ENCODE measurements at places on chromosomes 7 and 10.

DNA sequence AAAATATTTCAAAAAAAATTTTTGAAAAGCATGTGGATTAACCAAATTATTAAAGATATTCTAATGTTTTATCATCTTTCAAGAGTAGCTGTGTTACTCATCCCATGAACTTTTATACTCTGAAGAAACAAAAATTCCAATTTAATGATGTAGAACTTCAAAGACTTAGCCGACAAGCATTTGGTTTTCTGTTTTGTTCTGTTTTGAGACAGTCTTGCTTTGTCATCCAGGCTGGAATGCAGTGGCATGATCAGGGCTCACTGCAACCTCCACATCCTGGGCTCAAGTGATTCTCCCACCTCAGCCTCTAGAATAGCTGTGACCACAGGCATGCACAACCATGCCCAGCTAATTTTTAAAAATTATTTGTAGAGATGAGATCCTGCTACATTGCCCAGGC, 17.8 kb upstream of the LCOR start:
- peak; percentile 95 for DNase-seq

GRCh38 chr7:27242555-27243339, at the start of gene EVX1:
EVX1 (plus strand) TSS chr7:27242802; CDS start chr7:27243031, 229 bp downstream.
- peak; percentile 17 for DNase-seq

- DNase-seq: no peak
These were observed 20.3 kb downstream of the CRHR2 start for GRCh38 chr7:30661926-30662325.

GRCh38 chr10:80055760-80056159, 22.7 kb upstream of the TMEM254 start:
- DNase-seq: no peak

DNA sequence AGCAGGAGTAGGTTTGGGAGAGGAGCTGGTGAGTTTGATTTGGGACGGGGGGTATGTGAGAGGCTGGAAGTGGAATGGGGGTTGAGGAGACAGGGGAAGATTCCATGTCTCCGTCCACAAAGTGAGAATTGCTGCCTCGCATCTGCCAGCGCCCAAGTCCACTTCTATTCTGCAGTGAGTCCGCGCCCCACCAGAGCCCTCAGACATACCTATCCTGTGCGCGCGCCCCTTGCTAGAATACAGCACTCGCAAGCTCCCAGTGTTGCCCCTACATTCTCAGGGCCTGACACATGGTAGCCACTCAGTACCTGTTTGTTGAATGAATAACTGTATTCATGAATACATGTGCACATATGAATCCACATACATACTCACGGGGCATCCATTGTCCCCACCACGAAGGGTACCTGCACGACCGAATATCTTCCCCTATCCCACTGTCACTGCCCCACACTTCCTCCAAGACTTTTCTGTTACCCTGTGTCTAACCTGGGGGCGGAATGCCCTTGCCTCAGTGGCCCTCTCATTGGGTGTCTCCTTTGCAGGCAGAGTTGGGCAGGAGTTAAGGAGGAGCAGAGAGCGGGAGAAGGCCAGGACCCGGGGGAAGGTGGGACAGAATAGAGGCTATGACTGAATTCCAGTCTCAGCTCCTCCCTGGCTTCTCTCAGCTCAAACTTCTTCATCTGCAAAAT, 19.9 kb downstream of the POLL start:
- DNase-seq: no peak

GRCh38 chr7:82080254-82080927, 310.5 kb upstream of the HGF start:
- no peak for DNase-seq

GRCh38 chr10:70508912-70509756, 30.6 kb downstream of the PALD1 start:
- DNase-seq: no peak

GRCh38 chr7:47087866-47088265, 494.0 kb downstream of the TNS3 start:
- peak; percentile 45 for DNase-seq

DNA sequence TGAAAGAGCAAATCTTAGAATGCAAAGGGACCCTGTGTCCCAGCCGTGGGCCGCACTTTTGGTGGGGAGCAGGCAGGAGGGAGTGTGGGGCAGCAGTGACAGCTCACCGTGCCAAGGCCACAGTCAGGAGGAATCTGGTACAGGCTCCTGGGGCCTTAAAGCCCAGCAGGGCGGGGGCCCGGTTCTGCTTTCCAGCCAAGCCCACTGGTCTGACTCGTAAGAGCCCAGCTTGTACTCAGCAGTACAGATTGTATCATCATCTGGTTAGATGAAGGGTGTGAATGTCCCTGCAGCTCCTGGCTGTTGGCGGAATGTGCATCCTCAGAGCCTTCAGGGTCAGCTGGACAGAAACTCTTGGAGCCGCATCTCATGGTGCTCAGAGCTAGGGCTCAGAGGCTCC, 30.5 kb upstream of the TRIM8 start:
- no peak for DNase-seq

- DNase-seq: peak; percentile 62
These were observed 20.3 kb upstream of the HECTD2 start for GRCh38 chr10:91389636-91390512.

DNA sequence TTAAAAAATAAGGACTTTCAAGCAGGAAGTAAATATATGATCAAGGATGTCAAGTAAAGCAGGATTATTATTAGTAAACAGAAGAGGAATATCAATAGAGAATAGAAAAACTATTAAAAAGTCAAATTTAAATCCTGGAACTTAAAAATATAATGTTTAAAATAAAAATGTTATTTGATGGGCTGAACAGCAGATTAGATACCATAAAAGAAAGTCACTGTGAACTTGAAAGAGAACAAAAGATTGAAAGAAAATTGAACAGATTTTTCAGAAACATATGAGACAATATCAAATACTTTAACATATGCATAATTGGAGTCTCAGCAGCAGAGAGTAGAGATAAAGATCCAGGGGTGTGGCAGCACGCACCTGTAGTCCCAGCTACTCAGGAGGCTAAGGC, 1213.7 kb upstream of the AUTS2 start:
- no peak for DNase-seq

- no peak for DNase-seq
These were observed 24.4 kb downstream of the C7orf57 start for GRCh38 chr7:48059706-48060105.

- DNase-seq: no peak
These were observed 77.4 kb downstream of the SAMD9 start for GRCh38 chr7:93040355-93040754.

- no peak for DNase-seq
These were observed 12.3 kb downstream of the EGFR start for GRCh38 chr7:55031075-55031474.
